ENCODE measurements at places on chromosomes 4 and X.

DNA sequence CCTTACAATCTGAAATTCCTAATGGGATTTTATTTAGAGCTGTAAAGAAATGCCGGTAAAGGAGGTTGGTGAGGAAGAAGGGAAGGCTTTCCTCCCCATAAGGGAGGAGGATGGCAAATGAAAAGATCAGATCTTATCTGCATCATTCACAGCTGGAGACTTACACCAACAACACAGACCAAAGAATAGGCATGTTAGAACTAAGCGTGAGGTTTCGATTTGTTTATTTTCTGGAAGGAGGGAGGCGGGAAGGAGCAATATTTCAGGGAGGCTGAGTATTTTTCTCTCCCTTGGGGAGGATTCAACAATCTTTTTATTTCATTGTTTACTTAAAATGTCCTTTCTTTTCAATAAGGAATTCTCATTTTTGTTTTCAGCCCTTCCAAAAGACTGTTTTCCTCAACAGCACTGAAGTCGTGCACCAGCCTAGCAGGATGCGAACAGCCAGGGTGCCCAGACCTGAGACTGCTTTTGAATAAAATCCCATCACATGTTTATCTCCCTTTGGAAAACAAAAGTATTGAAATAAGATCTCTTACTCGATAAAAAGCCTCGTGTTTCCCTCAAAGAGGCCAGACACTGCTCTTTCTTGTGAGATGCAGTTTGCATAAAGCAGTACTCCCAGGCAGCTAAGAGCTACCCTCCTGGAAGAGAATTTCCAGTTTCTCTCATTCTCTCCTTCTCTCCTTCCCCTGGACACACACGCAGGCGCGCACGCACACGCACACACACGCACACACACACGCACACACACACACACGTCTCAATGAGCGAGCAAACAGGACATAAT lies 236.1 kb downstream of the MGST2 start:
- DNase-seq: no peak

GRCh38 chrX:33855251-33855650 lies 276.9 kb downstream of the FAM47A start:
- no peak for DNase-seq

DNA sequence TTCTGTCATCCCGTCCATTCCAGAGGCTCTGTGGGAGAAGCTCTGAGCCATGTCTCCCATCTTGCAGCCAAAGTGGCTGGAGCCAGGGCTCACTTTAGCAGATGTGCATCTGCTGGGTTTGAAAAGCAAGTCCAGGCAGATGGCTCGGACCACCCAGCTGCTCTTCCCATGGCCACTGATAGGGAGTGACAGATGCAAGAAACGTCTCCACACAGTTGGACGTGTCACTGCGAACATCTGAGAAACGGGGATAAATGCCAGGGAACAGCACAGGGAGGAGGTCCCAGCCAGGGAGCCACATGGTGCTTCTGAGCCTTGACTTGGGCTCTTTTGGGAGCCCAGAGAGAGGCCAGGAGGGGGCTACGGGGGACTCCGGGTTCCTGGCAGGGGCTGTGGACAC lies 242.3 kb downstream of the AFAP1 start:
- no peak for DNase-seq

DNA sequence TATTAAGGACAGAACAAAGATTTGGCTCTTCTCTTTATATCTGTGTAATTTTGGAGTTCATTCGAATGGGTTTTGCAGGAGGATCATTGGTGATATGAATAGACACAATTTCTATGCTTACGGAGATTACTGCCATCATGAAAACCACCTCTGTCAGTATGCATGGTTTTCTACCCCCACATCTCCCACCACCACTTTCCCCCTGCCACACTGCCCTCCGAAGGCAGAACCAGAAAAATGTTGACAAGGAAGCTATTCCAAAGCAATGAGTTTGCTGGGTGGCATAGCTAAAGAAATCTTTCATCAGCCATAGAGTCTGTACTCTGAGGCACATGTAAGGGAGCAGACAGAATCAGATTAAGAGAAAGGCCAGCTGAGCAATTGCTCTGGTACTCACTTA lies 567.3 kb upstream of the ACTRT1 start:
- no peak for DNase-seq

GRCh38 chr4:52701207-52701606 lies 42.1 kb upstream of the USP46 start:
- DNase-seq: no peak

DNA sequence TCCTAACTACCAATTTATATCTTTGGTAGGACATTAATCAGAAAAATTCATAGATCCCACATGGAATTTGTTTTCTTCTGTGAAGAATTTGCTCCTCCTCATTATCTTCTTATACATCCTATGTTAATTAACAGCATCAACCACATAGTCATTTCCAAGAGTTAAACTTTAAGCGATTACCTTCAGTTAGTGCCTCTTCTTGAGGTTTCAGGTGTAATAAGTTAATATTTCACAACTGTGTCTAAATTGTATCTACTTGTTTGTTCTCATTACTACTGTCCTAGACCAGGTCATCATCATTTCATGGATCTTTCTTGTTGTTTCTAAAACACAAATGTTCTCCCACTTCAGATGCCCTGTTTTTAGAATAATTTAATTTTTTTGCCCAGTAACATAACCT lies 457.9 kb downstream of the FAT4 start:
- DNase-seq: no peak

DNA sequence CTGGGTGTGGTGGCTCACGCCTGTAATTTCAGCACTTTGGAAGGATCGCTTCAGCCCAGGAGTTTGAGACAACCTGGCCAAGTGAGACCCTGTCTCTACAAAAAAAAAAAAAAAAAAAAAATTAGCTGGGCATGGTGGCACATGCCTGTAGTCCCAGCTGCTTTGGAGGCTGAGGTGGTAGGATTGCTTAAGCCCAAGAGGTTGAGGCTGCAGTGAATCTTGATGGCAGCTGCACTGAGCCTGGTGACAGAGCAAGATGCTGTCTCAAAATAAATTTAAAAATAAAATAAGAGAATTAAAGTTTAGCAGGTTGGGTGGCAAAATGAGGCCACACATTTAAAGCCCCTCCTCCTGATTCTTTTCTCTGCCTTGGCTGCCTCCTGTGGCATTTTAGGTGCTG lies 47.1 kb downstream of the HTT start:
- no peak for DNase-seq

DNA sequence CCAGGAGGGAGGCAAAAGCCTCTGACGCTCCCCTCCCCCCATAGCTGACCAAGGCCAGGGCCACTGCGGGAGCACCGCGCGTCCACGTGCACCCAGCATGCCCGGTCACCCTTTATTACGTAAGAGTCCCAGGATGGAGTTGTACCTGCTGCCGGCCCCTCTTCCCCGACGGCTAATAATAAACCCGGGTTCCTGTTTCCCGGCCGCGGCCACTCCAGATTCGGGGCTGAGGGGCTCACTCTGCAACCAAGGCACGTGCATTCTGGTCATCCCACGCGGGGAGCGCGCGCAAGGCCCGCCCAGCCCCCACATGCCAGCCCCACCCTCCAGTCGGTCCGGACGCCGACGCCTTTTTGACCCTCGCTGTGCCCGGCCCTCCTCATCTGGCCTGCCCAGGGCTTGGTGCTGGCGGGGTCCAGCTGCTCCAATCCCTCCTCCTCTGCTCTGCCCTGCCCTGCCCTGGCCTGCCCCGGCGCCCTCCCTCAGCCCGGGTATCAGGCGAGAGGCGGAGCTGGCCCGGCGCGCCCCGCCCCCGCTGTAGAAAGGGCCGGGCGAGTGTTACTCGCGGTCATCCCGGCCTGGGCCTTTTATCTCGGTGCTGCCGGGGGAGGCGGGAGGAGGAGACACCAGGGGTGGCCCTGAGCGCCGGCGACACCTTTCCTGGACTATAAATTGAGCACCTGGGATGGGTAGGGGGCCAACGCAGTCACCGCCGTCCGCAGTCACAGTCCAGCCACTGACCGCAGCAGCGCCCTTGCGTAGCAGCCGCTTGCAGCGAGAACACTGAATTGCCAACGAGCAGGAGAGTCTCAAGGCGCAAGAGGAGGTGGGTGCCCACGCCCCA lies 2.6 kb downstream of the MID1IP1 start:
- DNase-seq: peak; percentile 66

- no peak for DNase-seq
These were observed 252.0 kb downstream of the FRMPD4 start for GRCh38 chrX:12390301-12390700.

DNA sequence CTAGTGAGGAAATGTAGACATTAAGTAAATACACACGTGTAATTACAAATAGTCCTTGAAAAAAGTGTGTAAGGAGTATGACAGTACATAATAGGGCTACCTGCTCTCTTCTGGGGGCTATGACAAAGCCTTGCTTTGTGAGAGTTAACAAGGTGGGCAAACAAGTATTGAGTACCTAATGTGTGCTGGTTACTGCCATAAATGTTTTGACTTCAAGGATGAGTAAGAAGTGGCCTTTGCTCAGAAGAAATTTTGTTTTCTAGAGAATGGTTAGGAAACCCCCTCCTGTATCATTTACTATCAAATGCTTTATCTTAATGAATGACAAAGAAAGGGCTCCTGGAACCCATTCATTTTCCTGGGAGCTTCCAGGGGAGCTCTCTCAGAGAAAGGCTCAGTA lies 167.0 kb upstream of the CASK start:
- DNase-seq: no peak

DNA sequence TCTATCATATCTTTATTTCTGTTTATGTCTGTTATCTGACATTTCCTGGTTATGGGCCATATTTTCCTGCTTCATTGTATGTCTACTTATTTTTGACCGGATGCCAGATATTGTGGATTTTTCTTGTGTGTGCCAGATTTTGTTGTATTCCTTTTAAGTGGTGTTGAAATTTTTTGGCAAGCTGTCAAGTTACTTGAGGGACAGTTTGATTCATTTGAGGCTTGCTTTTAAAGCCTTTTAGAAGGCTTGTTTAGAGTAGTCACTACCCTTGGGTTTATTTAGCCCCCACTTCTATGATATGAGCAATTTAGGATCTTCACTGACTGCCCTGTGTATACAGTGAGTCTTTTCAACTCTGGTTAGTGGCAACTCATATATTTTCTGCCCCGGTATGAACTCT lies 29.2 kb upstream of the NPY2R start:
- no peak for DNase-seq

GRCh38 chr4:11158971-11159370 lies 269.7 kb downstream of the HS3ST1 start:
- no peak for DNase-seq

DNA sequence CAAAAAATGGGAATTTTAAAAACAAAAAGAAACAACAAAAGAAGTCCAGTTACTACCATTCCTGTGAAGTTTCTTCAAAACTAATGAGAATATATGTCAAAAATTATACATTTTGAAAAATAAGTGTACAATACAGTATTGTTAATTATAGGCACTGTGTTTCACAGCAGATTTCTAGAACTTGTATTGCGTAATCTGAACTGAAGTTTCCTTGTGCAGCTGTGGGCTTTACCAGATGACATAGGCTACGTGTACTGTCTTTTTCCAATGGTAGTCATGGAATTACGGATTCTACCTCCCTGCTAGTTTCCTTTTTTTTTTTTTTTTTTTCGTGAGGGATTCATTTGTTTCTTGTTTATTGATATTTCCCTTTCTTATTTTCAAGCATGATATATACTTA lies 113.8 kb upstream of the GABRA2 start:
- no peak for DNase-seq

GRCh38 chrX:12446342-12447075 lies 308.2 kb downstream of the FRMPD4 start:
- no peak for DNase-seq

- no peak for DNase-seq
These were observed 361.9 kb downstream of the PCDH19 start for GRCh38 chrX:100048156-100048555.

GRCh38 chrX:153803211-153804099 lies 9.0 kb downstream of the SSR4 start:
- DNase-seq: no peak

DNA sequence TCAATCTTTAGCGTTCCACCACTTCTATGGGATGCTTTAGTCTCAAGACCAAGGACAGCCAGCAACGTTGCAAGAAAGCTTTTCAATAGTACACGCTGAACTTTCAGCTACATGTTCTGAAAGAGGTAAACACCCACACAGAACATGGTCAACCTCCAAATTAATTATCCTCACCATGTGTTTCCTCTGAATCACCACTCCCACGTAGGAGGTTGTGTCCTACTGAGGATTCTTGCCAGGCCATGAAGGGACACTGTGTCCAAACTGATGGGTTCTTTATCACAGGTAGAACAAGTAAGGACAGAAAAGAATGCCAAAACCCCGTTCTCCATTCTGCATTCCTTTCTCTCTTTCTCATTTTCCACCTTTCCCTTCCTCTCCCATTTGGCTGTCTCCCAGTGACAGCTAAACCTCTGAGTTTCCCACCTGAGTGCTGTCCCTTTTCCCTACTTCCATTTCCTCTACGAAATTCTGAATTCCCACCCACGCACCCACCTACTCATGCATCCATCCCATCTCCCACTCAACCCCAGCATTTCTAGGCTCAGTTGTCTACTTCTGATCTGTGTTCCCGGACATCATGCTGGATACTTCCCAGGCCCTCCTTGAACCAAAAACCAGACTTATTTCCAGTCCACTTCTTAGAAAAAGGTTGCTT lies 29.0 kb upstream of the GPM6B start:
- DNase-seq: no peak

- DNase-seq: no peak
These were observed 47.0 kb downstream of the SCLT1 start for GRCh38 chr4:129046055-129046959.

DNA sequence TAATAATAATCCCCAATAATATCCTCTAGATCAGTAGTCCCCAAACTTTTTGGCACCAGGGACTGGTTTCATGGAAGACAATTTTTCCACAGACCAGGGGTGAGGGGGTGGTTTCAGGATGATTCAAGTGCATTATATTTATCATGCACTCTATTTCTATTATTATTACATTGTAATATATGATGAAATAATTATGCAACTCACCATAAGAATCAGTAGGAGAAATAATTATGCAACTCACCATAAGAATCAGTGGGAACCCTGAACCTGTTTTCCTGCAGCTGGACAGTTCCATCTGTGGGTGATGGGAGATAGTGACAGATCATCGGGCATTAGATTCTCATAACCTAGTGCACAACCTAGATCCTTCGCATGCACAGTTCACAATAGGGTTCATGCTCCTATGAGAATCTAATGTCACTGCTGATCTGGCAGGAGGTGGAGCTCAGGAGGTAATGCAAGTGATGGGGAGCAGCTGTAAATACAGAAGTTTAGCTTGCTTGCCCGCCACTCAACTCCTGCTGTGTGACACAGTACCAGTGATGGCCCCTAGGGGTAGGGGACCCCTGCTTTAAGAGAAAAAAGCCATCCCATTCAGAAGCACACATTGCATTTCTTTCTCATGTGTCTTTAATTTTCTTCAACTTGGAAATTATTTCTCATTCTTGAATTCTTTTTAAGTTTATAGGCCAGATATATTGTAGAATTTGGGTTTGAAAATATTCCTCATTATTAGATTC lies 16.0 kb upstream of the SH3RF1 start:
- DNase-seq: no peak

- no peak for DNase-seq
These were observed 64.4 kb upstream of the C4orf54 start for GRCh38 chr4:99722006-99722405.

- no peak for DNase-seq
These were observed 36.6 kb downstream of the ZFP42 start for GRCh38 chr4:188032170-188032569.

- peak; percentile 3 for DNase-seq
These were observed 133.4 kb downstream of the ATG4A start for GRCh38 chrX:108224727-108225621.

Data from CD4-positive, alpha-beta T cell treated with Interleukin-6 at 100 ng/mL for 8 hours (primary cell).